GM12891 (cell line): ENCODE measurements at places on chromosomes 1 and 21.

- DNase-seq, result no peak
Observed at GRCh38 chr1:119632841-119633240, 15.2 kb downstream of the ZNF697 start.

DNA sequence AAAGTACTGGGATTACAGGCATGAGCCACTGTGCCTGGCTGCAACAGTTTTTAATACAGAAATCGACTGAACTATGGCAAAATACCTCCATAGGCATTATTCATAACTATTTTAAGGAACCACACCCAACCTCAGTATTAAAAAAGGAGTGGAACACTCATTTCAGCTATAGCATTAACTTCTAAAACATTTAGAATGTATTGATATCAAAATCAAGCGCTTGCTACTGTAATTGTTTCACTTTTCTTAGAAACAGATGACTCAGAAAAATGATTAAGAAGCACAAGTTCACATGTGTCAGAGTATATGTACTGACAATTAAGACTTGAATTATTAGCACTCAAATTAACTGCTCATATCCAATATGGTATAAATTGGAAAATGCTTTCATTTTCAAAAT lies 15.1 kb downstream of the AIDA start:
- DNase-seq, result no peak

DNA sequence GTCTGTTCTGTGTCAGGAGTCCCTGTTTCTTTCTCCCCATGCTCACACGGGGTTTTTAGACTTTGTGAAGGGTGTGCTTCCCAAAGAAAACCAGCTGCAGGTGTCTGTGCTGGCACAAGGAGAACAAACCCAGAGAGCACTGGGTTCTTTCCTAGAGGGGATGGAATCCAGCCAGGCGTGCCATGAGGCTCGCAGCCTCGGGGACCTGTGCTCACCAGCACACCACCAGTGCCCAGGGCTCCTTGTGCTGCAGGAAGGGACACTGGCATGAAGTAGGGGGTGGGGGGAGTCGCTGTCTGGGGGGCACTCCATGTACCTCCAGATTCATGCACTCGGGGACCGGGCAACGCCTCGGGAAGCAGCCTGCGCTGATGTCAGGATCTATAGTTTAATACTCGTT lies 57.9 kb downstream of the AGPAT3 start:
- DNase-seq, result no peak

GRCh38 chr1:11789126-11790067 lies 16.4 kb downstream of the MTHFR start:
- no peak for DNase-seq

DNA sequence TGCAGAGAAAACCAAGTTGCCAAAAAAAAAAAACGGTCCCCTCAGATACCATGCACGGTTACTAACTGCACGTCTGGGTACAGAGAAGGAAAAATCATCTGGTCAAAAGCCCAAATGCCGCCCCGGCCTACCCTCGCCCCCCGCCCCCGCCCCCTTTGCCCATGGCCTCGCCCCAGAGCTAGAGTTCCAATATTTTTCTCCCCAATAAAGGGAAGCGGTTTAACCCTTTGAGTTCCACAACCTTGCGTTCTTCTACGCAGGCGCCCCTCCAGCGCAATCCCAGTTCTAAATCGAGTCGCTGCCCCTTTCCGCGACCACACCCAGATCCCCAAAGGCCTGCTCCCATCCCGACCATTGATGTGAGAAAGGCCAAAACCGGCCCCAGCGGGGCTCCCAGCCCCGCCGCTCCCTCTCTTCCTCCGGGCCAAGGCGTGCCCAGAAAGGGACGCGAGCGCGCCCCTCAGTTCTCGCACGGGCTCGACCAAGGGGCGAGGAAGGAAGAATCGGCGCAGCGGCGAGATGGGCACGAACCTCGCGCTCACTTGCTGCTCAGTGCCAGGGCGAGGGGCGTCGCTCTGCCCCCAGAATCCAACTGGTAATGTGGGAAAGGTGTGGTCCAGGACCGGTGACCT lies 797 bp downstream of the WDR47 start:
- DNase-seq, result peak; percentile 27

DNA sequence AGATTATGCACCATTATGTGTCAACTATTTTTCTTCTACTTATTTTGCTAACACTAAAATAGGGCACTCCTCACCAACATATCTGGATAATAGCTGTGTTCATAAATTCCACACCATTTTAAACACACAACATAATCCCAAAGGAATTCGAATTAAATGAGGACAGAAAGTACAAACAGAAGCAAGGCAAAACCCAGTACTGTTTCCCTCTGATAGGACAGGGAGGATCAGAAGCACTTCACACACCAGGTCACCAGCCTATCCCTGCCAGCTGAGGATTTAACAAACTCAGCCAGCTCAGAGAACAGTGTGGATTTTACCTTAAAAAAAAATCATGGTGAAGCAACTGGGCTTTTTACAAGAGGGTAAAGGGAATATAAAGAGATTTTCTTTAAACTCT lies 20.0 kb downstream of the CRYZ start:
- DNase-seq, result no peak

- no peak for DNase-seq
Observed at GRCh38 chr21:21200939-21201615, 202.9 kb downstream of the NCAM2 start.

DNA sequence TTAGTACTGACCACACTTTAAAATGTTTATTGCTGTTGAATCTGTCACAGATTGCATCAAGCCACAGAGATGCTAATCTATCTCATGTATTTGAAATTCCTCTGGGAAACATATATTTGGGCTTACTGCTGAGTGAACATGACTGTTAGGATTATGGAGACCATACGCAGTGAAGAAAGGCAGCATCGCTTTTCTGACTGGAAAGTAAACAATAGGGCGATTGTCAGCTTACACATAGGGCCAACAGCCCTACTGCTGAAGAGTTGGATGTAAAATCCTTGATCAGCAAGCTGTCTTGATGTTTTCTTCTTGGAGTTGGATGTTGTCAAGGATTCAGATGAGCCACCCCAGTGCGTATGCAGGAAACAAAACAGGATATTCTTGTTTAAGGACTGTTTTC lies 368.7 kb upstream of the ADGRL2 start:
- no peak for DNase-seq

- no peak for DNase-seq
Observed at GRCh38 chr1:16913181-16913832, 8.4 kb upstream of the CROCC start.

GRCh38 chr1:223343692-223344091 lies 20.3 kb downstream of the SUSD4 start:
- DNase-seq, result no peak

GRCh38 chr21:36320421-36321324 lies 676 bp downstream of the MORC3 start:
- peak; percentile 52 for DNase-seq

DNA sequence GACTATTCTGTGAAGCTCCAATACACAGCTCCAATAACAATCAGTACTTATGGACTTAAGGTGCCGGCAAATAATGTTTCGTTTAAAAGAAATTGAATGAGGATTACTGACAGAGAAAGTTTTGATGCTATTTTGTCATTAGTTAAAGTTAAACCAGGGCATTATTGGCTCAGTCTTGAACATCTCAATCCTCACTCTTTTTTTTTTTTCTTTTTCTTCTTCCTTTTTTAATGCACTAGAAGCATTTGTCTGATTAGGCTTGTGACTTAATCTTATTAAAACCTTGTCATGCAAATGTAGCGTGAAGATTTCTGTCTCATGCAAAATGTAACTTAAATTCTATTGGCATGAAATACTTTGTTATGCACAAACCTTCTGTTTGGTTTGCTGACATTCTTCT lies 346.8 kb upstream of the ADGRL2 start:
- DNase-seq, result no peak

- no peak for DNase-seq
Observed at GRCh38 chr1:163137556-163138265, 65.0 kb downstream of the RGS5 start.

- peak; percentile 62 for DNase-seq
Observed at GRCh38 chr1:117664314-117664713, 58.5 kb downstream of the TENT5C start.

DNA sequence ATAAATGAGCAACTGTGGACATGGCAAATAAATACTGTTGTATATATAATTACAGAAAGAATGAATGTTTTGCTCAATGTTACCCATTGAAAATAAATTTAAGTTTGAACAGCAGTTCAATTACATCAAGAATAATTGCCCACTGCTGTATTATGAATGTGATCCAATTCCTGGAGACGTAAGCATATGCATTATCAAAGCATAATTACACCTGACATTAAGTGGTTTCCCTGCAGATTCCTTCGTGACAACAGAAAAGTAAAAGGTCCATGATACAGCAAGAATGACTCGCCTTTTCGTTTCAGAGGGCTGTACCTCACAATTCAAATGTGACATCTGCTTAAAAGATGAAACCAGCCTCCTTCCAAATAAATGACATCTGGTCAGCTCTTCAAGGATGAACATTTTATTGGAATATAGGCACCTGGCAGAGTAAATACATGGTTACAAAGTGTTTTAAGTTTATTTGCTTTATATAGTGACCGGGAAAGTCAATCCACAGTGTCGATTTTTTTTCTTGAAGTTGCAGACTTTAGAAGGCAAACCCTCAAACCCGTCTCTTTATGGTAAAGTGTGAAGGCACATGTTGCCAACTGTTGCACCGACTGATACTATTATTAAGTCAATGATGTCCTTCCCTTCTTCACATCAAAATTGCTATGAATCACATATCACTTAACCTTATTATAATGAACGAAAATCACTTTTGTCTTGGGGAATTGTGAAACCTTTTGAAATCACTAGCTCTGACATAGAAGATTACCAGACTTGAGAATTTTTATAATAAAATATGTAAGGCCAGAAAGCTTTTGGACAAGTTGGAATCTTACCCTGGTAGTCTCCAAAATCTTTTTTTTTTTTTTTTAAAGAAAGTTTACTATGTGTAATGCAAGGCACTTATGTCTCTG lies 36.2 kb upstream of the EDEM3 start:
- no peak for DNase-seq

DNA sequence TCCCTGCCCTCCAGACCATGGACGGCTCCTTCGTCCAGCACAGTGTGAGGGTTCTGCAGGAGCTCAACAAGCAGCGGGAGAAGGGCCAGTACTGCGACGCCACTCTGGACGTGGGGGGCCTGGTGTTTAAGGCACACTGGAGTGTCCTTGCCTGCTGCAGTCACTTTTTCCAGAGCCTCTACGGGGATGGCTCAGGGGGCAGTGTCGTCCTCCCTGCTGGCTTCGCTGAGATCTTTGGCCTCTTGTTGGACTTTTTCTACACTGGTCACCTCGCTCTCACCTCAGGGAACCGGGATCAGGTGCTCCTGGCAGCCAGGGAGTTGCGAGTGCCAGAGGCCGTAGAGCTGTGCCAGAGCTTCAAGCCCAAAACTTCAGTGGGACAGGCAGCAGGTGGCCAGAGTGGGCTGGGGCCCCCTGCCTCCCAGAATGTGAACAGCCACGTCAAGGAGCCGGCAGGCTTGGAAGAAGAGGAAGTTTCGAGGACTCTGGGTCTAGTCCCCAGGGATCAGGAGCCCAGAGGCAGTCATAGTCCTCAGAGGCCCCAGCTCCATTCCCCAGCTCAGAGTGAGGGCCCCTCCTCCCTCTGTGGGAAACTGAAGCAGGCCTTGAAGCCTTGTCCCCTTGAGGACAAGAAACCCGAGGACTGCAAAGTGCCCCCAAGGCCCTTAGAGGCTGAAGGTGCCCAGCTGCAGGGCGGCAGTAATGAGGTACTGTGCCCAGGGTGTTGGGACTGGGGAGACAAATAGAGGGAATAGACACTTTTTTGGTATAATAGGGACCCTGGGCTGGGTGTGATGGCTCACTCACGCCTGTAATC lies 1.0 kb downstream of the ZBTB48 start:
- DNase-seq, result no peak

DNA sequence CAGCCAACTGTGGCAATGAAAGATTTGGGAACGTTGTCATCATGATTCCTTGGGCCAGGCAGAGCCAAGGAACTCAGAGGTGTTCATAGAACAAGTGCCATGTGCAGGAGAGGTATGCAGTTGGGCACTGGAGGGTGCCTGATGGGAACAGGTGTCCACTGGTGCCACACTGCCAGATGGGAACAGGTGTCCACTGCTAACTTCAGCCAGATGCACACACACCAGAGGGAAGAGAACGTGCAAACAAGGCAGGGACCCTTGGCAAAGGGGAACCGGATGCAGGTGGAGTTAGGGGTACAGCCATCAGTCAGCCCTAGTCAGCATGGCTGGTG lies 13.5 kb downstream of the OLFML2B start:
- no peak for DNase-seq

GRCh38 chr21:16597753-16598152 lies 868.0 kb downstream of the USP25 start:
- DNase-seq, result no peak

GRCh38 chr1:180221462-180221861 lies 8.6 kb upstream of the LHX4 start:
- DNase-seq, result no peak

DNA sequence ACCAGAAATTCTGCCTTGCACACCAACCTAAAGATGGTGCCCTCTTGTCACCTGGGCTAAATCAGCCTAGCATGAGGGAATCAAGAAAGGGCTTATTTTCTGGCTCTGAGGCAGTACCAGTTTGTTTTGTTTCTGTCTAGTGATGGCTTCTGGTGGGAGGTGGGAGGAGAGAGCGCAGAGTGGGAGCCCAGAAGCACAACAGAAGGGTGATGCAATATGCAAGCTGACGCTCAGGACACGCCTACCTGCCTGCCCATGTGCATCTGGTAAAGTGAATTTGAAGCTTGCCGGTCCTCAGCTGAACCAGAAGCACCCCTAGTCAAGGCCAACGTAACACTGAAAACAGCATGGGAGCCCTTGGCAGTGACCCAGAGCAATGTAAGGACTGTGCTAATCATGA lies 138.4 kb upstream of the TIAM1 start:
- no peak for DNase-seq

- DNase-seq, result peak; percentile 99
Observed at GRCh38 chr1:53739109-53739681, at the start of gene GLIS1. GLIS1 (minus strand) TSS chr1:53739164; CDS start chr1:53738064, 1,100 bp downstream.

GRCh38 chr1:13554798-13555197 lies 28.8 kb upstream of the PDPN start:
- DNase-seq, result no peak

GRCh38 chr1:204602111-204602579 lies 83.4 kb downstream of the LRRN2 start:
- no peak for DNase-seq

DNA sequence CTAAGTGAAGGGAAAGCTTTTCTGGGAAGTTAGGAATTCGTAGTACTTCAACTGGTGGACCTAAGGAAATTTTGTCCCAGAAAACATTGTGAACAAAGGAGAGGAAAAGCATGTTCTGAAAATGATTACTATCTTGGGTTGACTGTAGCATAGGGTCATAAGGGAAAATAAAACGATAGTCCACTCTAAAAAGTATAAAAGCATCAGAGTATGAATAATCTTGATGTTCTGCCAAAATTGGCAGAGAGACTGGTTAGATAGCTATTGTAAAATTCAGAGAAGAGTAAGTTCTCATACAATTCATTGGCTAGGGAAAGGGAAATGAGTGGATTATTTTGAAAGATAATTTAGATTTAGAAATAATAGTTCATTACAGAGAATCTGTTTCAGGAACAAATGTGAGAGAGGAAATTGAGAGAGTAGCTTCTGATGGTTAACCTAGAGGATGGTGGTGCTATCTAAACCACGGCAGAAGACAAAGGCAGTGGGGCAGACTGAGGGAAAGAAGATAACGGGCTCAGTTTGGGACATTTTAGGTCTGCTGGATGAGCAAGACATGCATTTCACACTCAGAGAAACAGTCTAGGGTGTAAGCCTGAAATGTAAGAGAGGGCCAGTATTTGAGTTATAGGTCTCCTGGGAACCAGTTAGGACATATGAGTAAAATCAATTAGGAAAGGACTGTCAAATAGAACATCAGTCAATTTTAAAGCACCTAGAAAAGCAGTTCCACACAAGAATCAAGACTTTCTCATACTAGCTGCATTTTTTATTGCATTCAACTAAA lies 799.3 kb upstream of the CXADR start:
- no peak for DNase-seq

- no peak for DNase-seq
Observed at GRCh38 chr1:114232691-114233090, 79.0 kb upstream of the SYT6 start.
